NCI-H774 (cell line): ENCODE measurements at places on chromosomes 12 and 14.

DNA sequence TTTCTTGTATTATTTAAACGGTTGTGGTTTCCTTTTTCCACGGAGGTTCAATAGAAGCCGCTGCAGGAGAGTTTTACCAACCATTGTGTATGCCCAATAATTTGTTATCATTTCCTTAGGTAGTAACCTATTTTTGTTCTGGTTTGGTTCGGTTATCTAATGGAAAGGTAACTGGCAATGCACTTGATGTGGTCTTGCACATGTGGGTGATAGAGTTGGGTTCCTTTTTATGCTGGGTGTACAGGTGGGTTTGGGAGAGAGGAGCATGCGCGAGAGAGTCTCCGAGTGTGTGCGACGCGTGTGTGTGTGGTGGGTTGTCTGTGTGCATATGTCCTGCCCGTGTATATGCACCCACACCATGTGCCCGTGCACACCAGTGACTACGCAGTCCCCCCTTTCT is 102.7 kb upstream of the FKBP4 start:
- no peak for DNase-seq

- DNase-seq, result no peak
These were observed 770.7 kb downstream of the BCL11B start for GRCh38 chr14:98501335-98501734.

GRCh38 chr14:68343534-68344118 is 449.2 kb downstream of the ZFP36L1 start:
- no peak for DNase-seq

DNA sequence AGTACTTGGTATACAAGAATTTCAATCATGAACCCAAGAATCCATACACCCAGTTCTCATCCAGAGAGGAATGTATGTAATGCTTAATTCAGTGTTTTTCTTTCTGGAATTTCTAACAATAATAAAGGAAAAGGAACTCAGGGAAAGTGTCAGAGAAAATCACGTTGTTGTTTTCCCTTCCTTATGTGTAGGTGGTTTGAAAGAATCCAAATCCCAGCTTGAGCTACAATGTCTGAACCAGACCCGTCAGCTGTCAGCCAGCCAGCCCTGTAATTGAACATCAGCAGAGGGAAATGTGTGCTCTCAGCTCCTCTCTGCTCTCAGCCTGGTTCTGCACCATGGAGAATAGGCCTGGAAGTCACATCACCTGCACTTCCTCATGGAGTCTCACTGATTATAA is 126.5 kb downstream of the TMEM30B start:
- DNase-seq, result no peak

- no peak for DNase-seq
These were observed 73.6 kb upstream of the DNM1L start for GRCh38 chr12:32605326-32606095.

DNA sequence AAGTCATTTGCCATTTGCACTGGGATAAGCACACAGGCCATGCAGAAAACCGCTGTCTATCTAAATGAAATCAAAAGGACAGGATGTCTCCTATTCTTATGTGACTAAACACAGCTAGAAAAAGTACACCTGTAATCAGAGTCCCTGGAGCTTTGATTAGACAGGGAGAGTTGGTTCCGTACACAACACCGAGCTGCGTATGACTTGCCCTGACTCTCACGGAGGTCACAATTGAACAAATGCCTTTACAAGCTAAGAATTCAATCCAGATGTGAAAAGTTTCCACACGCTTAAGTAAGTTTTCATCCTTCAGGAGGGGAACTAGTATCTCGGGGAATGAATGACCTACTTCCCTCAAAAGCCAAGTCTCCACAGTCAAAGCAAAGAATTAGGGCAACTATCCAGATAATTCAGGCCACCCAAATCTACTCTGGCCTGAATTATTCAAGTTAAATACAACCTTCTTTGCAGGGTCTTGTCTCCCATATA is 67.5 kb downstream of the RTN1 start:
- no peak for DNase-seq

DNA sequence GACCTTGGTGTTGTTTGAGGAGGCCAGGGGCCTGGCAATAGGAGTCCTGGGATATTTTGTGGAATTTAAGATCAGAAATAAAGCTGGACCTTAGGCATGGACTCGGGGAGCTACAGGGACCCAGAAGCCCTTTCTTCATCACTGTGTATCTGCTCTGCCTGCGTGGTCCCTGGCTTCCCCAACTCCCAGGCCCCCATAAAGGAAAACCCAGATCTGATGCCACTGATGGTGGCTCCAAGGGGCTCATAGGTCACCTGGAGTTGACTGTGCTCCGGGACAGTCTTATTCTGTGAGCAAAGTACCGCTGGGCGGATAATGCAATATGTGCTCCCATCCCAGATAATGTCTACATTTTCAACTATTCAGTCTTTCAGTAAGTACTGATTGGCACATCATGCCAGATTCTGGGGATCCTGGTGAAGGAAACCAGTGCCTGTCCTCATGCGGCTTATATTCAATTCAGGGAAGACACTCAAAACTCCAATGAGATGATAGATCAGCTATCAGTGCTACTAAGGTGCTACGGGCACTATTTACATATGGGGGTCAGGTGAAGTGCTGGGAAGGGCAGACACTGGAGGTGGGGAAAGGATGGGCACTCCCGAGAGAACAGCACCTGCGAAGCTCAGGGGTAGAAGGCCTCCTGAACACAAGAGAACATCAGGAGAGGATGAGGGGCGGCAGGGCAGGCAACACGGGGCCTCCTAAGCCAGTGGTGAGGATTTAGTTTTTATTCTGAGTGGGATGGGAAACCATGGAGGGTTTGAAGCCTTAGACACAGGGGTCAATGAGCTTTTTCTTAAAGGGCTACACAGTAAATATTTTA is 5.5 kb upstream of the SELPLG start:
- no peak for DNase-seq

DNA sequence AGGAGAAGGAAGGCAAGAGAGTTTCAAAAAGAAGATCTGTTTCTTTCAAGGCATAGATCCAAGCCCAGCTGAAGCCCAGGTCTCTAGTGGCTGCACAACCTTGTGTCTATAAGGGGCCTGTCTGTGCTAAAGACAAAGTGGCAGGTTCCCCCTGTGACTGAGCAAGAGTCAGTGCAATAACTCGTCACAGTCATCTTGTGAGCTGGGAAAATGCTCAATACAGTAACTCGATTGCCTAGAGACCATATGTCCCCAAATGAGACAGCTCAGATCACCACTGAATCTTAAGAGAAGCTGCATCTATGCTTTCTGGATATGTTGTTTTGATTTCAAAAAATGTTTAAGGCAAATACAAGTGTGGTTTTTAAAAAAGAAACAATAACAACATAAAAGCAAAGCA is 24.2 kb downstream of the ST8SIA1 start:
- no peak for DNase-seq

DNA sequence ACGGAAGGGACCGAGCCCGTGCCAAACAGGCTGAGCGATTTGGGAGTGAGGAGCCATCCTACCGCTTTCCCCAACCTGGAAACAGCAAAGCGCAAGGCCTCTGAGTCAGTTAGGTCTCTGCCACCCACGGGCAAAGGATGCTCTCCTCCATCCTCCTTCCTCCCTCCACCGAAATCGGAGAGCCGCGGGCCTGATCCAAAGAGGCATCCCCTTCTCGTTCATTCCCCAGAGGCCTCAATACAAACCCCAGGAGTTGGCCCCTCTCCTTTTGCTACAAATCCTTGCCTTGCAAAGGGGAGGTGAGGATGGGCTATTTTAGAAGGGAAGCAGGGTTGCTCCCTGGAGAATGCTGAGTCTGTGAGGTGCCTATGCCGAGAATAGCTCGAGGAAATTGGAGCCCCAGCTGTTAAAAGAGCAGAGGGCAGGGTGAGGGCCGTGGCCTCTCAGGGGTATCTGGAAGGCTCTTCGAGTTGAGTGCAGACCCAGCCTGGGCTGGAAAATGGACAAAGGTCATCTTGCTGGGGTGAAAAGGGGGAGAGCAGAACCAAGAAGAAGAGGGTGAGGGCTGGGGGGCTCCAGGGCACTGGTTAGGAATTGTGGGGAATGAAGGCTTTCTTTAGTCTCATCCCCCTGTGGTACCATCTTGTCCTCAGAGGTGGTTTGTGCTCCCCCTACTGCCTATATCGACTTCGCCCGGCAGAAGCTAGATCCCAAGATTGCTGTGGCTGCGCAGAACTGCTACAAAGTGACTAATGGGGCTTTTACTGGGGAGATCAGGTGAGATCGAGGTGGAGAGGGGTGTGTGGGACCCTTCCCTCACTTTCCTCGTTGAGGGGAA is 1.1 kb downstream of the TPI1 start:
- no peak for DNase-seq

- no peak for DNase-seq
These were observed 1.4 kb downstream of the ACTN1 start for GRCh38 chr14:68977718-68978171.

DNA sequence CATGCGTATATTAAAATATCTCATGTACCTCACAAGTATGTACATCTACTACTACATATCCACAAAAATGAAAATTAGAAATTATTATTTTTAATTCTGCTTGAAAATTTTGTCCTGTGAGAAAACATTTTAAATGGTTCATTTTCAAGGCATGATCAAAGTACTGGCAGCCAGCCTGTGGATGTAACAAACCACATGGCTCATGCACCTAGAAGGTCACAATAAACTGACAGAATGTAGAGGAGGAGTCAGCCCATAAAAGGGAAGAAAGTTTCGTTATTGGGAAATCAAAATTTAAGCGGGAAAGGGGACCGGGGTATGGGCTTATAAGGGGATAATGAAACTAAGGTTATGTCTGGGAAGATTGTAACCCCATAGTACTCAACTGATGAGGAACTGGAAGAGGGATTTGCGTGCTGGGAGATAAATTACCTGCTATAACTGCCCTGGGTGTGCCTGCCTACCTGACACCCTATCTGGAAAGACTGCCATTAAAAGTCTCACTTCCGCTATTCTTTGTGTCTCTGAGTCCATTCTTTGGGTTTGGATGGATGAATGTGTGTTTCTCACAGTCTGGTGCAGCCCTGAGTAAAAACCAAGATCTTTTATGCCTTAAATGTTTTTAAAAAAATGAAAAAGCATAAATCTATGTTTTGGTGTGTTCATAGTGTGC is 62.2 kb upstream of the PCED1B start:
- DNase-seq, result no peak

DNA sequence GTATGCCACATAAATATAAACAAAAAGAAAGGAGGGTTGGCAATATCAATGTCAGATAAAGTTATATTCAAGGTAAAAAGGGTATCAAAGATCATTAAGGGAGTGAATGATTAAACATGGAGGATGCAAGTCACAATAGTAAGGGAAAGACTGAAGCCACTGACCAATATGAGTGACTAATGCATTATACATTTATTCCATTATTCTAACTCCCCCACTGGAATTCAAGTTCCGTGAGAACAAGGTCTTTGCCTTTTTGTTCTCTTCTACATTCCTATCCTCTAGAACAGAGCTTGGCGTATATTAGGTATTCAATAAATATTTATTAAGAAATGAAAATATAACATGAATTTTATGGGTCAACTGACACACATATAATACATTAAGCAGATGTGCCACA is 30.7 kb downstream of the MAP4K5 start:
- no peak for DNase-seq

- DNase-seq, result no peak
These were observed 435 bp downstream of the FOXM1 start for GRCh38 chr12:2876431-2877046.

GRCh38 chr12:72338437-72338836 is 66.3 kb downstream of the TRHDE start:
- no peak for DNase-seq

DNA sequence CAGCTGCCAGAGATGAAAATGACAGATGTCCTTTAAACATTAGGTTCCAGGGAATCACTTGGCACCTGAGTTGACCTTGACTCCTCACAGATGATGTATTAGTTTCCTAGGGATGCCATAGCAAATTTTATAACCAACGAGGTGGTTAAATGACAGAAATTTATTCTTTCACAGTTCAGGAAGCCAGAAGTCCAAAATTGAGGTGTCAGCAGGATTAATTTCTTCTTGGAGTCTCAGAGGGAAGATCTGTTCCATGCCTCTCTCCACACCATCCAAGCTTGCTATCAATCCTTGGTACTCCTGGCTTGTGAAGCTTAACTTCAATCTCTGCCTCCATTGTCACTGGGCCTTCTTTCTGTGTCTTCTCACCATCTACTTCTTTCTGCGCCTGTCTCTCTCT is 249.7 kb upstream of the BTG1 start:
- DNase-seq, result no peak

DNA sequence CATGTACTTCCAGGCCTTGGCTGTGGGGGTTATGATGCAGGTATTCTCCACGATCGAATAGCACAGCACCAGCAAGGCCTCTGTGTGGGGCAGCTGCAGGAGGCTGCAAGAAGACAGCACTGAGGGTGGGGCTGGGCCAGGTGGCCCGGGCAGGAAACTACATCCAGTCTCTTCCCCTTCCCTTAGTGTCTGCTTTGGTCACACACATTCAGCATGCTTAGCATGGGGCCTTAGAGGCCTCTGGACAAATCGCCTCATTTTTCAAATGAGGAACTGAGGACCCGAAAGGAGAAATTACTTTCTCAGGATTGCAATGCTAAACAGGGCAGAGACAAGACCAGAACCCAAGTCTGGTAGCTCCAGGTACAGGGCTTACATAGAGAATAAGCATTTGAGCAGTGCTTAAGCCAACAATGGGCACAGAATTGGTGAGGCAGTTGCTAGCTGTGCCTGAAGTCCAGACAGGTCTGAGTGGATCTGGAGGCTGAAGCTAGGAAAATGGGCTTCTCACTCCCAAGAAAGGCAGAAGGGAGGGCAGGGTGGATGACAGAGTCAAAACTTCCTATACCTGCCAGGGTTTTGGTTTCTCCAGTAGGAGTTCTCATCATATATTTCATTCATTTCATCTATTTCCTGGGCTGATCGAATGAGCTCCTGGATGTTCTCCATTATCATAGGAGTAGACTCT is 3.5 kb downstream of the ACRBP start:
- DNase-seq, result no peak

GRCh38 chr14:69760810-69761209 is 6.1 kb upstream of the SRSF5 start:
- no peak for DNase-seq

DNA sequence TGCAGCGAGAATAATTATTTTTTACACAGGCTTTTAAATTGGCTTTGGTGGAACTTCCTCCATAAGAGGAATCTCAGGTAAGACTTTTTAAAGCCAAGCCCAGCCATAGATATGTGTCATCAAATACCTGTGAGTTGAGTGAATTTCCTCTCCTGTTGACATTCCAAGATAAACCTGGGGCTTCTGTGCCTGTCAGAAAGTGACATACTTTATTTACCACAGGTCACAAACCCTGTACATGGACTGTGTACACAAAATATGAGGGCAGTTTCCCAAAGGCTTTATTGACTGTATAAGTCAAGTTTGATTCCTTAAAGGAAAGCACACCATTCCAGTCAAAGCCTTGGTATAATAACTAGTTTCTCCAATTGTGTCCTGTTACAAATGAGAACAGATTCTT is 25.9 kb upstream of the SRSF5 start:
- DNase-seq, result no peak

DNA sequence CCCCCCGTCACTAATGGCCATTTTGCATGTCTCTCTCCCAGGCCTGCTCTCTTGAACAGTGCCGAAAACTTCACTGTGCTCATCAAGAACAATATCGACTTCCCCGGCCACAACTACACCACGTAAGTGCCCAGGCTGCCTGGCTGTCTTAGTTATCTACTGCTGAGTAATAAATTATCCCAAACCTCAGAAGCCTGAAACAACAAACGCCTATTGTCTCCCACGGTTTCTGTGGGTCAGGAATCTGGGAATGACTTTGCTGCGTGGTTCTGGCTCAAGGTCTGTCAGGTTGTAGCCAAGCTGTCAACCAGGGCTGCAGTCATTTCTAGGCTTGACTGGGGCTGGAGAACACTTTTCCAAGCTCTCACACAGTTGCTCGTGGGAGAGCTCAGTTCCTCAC is 32.6 kb downstream of the P2RX7 start:
- DNase-seq, result no peak

- peak; percentile 5 for DNase-seq
These were observed 8.0 kb downstream of the YY1 start for GRCh38 chr14:100246809-100247428.
